ENCODE measurements at places on chromosomes 2 and 18.

DNA sequence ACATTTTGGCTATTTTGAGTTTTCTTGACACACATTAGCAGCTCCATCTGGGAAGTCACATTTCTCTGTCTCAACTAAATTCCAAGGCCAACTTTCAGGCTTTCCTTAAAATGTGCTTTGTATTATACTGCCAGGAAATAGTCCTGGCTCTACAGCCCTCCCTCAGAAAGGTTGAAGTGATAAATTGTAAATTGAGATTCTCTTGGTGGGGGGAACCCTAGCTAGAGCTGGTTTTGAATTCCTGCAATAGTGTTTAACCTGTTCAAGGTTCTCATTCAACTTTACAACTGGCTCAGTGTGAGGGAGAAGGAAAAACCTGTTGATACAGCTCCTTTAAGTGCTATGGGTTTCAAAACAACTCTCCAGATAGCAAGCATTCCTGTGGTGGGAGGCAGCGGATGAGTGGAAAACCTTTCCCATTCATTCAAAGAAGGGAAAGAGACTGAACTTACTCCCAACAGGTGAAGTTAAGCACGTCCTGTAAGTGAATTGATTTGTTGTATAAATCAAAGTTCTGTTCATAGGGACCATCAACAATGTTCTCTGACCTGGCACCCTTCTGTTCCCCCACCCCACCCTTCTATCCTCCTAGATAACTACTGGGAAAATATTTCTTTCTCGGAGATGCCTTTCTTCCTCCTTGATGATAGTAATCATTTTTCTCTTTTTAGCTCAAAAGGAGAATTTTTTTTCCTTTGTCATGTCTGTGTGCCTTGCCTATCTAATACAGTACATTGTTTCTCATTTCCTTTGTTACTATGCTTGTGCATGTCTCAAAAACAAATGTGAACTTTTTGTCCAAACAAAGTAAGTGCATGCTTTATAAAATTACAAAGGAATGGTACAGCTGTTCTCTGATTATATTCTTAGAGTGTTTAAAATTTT is 44.2 kb upstream of the SLC39A10 start:
- no peak for DNase-seq

GRCh38 chr2:180829261-180829660 is 151.1 kb upstream of the UBE2E3 start:
- no peak for DNase-seq

DNA sequence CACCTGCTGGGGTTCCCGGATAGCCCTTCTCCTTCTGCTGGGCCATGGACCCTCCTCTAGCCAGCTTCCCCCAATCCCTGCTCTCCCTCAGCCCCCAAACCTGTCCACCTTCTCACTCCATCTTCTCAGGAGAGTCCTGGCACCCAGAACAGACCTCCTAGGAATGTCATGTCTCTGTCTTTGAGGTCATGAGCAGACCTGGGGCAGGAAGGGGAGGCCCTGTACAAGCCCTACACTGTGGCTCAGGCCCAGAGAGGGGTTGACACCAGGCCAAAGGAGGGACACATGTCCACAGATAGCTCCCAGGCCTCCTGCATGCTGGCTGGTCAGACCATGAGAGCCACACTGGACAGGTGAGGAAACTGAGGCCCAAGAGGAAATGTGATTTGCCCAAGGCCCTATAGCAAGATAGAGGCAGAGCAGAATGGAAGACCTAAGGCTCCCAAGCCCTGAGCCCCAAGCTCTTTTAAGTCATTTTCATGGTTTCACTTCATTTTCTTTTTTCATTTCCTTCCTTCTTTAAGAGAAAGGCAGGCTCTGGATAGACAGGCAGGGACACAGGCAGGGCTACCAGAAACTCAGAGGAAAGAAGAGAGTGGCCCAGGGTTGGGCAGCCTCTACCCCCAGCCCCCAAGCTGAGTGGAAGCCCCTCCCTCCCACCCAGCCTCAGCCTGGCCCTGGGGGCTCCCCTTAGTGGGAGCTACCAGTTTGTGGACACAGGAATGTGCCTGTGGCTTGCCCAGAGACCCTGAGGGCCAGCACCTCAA is 159.7 kb downstream of the SMAD7 start:
- no peak for DNase-seq

- DNase-seq: no peak
Measured at GRCh38 chr2:60268661-60269060, 284.8 kb downstream of the BCL11A start.

GRCh38 chr2:54677476-54678265 is 45.8 kb upstream of the EML6 start:
- no peak for DNase-seq

DNA sequence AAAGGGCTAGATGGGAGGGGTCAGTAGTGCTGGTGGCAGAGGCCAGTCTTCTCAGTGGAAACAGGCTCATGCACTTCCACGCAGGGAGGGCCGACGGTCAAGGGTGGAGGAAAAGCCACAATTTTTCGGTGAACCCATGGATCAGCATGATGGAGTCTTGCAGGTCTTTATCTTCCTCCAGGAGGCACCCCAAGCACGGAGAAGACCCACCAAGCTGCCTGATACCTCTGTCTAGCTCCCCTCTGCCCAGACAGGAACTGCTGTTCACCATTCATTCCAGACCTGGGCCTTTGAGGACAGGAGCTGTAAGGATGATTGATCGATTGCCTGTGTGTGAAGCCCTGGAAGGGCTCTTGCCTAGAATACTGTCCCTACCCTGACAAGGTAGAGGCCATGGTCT is 2.8 kb upstream of the LRRFIP1 start:
- no peak for DNase-seq

DNA sequence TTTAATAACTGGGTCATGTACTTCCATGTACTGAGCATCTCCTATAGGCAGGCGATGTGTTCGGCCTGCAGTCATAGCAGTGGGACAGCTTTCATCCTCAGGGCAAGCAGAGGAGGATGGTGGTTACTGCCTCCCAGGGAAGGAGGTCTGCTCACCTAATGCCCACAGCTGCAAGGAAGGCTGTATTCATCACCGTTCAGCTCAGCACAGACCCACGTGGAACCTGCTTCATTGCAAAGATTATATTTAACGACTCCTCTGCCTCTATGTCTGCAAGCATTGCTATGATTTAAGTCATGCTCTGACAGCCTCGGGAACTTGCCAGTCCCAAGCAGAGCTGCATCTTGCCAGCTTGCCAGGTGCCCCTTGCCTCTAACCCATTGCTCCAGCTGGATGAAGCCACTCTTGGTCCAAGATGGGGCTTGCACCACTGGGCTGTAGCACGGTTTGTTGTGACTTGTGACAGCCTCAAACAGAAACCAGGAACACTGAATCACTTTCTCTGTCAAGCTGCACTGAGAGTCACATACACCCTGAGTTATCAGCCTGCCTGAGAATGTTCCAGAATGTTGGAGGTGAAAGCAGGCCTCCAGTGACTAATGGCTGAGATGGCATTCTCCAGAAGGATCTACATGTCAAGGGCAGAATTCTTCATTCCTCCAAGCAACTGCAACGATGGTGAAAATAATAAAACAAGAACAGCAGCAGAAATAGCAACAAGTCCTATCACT is 651.1 kb upstream of the ID2 start:
- DNase-seq: no peak

DNA sequence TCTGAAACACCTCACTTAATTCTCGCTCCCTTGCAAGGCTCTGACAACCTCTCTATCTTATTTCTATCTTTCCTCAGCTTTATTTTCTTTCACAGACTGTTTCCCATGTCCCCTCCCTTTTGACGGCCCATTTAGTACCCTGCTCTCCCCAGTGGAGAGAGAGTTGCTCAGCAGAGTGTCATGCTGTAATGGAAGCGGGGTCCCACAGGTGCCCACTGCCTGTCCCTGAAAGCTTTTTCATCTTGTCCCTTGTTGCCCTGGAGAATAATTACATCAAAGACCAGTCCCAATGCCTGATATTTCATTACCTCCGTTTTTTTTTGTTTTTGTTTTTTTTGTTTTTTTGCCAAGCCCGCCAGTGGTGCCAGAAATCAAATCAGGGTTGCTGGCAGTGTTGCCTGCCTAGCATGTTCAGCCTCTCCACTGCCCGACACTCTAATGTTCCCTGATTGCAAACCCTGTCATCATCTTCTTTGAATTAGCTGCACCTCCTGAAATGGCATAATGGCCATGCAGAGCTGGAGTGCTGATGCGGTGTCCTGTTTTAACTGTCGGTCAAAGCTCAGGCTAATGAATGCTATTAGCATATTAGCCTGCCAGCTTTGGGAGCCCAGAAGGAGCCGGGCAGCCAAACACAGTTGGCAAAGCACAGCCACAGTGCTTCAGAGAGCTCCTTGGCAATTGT is 71.2 kb upstream of the CAVIN2 start:
- DNase-seq: no peak

- DNase-seq: no peak
Measured at GRCh38 chr2:71125506-71126294, 4.3 kb downstream of the MCEE start.

DNA sequence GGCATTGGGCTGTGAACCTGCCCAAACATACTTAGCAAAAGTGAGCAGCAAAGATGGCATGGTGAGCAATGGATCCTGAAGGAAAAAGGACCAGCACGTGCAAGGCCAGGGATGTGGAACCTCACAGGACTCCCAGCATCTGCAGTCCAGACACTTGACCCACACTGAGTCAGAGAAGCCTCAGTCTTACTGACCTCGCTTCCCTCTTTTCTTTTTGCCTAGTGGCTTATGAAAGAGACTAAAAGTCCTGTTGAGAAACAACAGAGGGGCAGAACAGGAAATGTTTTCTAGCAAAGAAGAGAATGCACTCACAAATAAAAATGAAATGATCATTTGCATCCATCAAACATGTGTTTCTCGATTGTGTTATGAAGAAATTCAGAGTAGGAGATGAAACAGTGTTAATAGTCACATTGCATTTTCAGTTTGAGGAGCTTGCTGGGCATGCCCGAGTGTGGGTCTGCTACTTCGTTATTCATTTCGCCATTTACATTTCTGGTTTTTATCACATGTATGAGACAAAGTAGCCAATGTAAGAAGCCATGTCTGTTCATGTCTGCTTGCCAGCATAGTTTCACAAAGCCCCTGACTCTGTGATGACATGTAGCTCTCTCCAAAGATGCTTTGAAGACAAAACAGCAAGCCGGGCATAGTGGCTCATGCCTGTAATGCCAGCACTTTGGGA is 118.4 kb downstream of the INO80D start:
- no peak for DNase-seq

- DNase-seq: no peak
Measured at GRCh38 chr18:55338978-55339650, 248.9 kb downstream of the TCF4 start.

DNA sequence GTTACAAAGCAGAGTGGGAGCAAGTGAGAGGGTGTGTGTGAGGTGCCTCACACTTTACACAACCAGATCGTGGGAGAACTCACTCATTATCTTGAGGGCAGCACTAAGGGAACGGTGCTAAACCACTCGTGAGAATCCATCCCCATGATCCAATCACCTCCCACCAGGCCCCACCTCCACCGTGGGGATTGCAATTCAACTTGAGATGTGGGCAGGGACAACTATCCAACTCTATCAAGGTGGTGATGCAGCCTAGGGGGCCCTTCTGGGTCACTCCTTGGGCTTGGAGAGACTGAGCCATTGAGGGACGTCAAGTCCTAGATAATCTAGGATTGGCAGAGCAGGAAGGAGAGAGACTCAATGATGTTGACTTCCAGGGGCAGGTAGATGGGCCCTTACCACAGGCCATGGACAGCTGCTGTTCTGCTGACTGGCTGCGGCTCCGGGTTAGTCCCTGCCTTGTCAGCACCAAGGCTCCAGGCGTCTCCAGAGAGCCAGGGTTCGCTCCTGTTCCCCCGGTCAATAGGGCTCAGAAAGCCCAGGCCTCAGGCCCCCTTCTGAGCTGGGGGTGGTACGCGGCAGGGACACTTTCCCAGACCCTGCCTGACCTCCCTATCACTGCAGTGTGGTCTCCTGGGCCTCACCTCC is 193.2 kb upstream of the HS6ST1 start:
- no peak for DNase-seq

DNA sequence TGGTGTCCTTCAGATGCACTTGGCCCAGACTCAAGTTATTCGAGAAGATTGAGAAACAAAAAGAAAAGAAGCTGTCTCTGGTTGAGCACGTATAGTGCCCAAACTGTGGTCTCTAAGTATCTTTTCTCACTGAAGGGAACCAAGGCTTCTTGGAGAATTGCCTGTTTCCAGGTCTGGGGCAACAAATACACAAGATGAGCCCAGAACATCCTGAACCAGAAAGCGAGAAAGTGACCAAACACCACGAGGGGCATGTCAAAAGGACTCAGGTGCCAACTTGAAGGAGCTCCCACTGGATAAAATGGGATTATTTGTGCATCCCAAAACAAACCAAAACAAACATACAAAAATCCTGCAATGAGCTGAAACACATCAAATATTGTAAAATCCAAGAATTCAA is 13.6 kb upstream of the ATOH8 start:
- no peak for DNase-seq

- no peak for DNase-seq
Measured at GRCh38 chr2:141109633-141110032, 1021.2 kb downstream of the LRP1B start.

DNA sequence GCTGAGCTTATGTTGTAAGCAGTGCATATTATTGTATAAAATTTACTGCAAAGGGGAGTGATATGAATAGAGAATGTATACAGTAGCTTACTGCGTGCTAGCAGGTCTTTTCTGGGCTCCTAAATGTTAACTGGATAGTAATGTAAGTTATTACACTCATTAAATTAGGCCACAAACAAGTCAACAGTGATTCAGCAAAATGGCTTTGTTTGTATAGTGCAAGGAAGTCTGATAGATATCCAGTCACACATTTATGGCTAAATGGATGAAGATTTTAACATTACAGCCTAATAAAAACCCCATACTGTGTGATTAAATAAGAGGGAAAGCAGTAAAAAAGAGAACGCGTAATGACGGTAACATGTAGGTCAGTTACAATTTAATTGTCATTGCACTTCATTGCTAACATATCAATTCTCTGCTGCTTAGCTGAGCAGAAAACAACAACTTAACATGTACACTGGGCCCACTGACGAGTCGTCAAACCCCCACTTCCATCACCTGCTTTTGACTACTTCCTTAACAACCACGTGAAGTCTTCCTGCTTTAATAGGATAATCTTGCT is 665.0 kb upstream of the FANCL start:
- no peak for DNase-seq

DNA sequence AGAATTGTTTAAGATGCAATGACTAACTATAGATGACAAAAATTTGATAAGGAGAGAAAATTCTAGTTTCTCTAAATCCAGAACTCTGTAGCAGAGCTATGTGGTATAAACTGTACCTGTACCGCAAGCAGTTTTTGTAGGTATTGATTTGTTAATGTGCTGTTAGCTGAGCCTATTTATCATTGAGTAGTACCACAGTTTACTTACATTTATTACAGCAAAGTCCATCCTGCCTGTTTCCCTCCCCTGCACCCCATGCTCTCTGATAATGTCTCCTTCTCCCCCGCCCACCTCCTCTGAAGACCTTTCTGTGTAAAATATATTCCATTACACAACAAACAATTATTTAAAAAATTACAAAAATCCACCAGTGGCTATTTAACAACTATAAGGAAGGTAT is 170.6 kb downstream of the RNF152 start:
- no peak for DNase-seq

GRCh38 chr2:217999595-217999959 is 3.2 kb downstream of the TNS1 start:
- no peak for DNase-seq

GRCh38 chr18:57149531-57149930 is 2.6 kb downstream of the BOD1L2 start:
- DNase-seq: no peak

GRCh38 chr2:184049566-184049965 is 548.8 kb upstream of the ZNF804A start:
- no peak for DNase-seq

Data from stimulated activated CD4-positive, alpha-beta T cell treated with anti-CD3 and anti-CD28 coated beads, TNF-alpha, amount 100 ng/mL, for 4 hours (primary cell).